ENCODE measurements at places on chromosomes 4 and X.

GRCh38 chrX:130034178-130034577 is 51.7 kb downstream of the BCORL1 start:
- DNase-seq: no peak

GRCh38 chr4:84718699-84719098 is 135.8 kb downstream of the CDS1 start:
- DNase-seq: no peak

DNA sequence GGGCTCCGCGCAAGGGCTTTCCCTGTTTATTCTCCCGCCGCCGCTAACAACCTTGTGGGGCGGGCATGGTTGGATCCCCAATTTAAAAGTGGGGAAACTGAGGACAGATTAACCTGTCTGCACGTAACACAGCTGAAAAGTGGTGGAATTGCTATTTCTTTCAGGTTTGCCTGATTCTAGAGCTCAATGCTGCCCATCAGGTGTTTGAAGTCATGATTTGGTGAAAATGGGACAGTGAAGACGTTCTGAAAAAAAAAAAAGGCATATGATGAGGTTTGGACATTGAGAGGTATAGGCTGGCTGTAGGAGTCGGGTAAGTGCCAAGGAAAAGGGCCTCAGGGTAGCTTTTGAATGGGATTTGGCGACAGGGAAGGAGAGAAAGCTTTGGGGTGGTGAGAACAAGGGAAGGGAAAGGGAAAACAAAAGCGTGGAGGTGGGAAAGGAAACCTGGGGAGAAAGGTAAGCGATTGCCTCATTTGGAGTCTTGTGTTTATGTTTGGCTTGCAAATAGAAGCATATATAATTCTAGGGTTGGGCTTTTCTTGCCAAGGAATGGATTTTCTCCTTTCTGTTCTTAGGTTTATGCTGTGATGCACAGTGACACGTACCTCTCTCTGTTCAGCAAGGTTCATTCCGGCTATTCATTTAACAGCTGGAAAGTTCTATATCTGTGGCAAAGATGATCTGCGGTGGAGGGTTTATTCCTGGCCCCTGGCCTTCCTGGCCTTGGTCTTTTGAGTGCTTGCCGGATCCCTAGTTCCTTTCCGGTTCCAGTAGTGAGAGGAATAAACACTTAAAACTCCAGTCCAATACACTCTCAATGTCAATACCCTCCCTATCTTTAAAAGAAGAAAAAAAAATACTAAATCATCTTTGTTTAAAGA is 2.4 kb upstream of the STIM2 start:
- no peak for DNase-seq

- DNase-seq: no peak
These were observed 34.0 kb downstream of the HSD17B11 start for GRCh38 chr4:87356832-87357526.

DNA sequence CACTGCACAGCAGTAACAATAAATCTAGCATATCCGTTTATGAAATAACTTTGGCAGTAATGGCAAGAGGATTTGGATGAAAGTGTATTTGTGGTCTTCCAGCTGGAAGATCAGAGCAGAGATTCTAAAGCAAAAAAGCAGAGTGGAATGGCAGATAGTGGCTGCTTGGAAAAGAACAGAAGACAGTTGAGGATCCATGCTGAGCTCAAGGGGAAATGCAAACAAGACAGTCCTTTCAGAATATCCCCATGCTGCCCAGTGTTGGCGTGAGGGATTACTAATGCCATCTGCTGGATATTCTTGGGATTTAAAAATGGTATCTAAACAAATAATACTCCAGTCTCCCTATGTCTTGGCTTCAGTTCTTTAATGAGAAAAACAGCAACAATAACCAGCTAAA is 629.1 kb upstream of the ATOH1 start:
- no peak for DNase-seq

- DNase-seq: no peak
These were observed 326.7 kb upstream of the PITX2 start for GRCh38 chr4:110949542-110949941.

DNA sequence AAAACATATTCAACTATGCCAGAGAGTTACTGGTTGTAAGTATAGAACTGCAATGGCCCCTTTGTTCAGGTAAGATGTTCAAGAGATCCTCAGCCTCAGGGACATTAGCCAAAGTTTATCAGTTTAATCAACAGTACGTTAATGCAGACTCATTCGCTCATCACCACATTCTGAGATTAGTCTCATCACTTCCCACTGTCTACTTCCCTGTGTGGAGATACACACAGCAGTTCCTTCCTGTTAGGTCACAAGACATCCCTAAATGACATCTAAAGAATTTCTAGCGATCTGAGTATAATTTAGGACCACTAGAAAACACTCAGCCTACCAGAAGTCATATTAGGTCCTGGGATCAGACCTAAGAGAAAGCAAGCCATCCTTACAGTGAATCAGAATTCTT is 10.4 kb downstream of the SLC10A7 start:
- DNase-seq: no peak

- DNase-seq: no peak
These were observed 156.3 kb upstream of the VEGFC start for GRCh38 chr4:176949029-176949428.

DNA sequence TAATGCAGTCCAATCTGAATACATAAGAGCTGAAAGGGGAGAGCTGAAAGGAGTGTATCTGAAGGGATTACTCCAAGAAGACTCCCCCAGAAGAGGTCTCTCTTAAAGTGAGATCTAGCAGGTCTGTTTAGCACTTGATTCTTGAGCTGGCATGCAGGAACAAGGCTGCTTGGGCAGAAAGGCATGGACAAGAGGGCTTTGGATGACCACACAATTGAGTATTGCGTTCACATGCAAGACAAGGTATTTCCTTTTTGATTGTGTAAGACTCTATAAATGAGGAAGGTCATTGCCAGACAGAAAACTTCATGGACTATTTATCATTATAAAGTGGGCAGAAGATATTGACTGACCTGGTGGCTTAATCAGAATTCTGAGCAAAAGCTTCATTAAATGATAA is 145.5 kb upstream of the AFF2 start:
- DNase-seq: no peak

DNA sequence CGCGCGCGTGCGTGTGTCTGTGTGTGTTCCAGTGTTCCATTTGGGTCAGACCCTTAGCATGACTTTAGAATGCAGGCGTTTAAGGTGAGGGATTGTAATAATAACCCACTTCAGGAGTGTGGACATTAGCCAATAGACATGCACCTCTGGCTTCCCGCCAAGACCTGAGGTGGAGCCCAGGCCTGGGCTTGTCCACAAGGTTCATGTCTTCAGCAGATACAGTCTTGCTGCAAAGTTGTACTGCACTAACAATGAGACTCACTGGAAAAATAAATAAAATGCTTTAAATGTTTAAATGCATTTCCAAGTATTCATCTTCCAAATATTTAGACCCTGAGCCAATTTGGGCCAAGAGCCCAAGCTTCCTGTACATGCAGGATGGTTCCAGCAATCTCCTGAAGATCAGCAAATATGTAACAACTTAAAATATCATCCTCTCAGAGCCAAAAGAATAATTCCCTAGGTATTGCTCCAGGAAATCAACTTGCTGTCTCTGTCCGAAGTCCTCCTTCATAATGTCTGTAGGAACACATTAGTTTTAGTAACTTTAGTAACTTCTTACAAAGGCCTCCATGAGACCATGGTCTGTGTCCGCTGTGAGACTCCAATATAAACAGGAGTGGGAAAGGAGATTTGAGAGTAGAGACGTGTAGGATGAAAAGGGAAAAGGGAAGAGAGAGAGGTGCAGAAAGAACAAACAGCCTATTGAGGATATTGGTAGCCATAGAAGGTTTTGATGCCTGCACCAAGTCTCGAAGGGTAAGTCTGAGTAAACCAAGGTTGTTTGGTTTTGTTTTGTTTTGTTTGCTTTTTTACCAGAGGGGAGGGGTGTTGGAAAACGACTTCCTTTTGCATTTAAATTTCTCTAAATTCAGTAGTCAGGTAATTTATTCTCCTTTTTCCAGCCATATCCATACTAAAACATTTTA is 98.5 kb upstream of the KLF3 start:
- no peak for DNase-seq

DNA sequence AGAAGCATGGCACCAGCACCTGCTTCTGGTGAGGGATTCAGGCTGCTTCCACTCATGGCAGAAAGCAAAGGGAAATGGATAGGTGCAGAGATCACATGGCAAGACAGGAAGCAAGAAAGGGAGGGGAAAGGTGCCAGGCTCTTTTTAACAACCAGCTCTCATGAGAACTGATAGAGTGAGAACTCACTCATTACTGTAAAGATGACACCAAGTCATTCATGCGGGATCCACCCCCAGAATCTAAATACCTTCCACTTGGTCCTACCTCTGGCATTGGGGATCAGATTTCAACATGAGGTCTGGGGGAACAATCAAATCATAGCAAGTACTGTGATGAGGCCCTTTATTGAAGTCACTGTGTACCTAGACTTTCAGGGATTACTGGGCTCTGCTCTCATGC is 72.0 kb upstream of the PRDM5 start:
- DNase-seq: no peak

GRCh38 chr4:5826437-5827107 is 66.3 kb downstream of the CRMP1 start:
- DNase-seq: no peak

DNA sequence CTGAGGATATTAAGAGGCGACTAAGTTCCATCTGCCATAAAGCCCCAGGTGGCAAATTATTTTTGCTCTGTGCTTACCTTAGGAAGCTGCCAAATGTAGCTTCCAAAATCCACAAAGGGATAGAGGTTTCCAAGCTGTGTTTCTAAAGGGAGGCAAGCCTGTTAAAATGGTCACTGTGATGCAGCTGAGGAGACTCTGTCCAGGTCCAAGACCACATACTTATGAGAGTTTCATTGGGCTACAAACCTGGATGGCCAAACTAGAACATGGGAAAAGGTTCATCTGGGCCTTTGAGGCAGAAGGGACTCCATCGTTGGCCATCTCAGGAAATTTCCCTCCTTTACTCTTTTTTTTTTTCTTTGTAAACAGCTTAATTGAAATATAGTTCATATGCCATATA is 306.9 kb upstream of the FGF13 start:
- DNase-seq: no peak

- DNase-seq: no peak
These were observed 657 bp upstream of the ANKRD50 start for GRCh38 chr4:124713185-124713592.

DNA sequence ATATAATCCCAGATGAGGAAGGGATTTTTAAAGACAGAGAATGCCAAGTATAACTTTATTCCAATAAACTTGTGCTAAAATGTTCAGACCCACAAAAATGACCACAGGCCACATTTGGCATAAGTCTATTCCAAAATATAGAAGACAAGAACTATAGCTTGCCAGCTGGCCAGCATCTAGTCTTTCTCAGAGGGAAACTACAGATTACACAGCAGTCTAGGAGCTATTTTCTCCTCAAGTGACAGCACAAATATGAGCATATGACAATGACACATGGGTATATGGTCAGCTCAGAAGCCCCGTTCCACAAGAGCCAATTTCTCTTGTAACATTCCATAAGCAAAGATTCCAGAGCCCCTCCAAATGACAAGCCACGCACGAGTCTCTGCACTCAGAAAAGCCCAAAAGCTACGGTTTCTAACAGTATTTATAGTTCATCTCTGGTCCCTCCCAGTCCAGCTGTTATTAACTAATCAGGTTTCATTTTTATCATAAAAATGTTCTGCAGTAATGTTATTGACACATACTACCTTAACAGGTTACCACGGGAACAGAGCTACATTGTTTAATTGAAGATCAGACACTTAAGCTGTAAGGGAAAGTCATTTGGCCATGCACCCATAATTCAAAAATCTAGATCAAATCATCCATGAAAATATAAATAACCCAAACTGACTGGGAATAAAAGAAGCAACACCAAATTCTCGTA is 70.3 kb downstream of the RAB28 start:
- DNase-seq: no peak

DNA sequence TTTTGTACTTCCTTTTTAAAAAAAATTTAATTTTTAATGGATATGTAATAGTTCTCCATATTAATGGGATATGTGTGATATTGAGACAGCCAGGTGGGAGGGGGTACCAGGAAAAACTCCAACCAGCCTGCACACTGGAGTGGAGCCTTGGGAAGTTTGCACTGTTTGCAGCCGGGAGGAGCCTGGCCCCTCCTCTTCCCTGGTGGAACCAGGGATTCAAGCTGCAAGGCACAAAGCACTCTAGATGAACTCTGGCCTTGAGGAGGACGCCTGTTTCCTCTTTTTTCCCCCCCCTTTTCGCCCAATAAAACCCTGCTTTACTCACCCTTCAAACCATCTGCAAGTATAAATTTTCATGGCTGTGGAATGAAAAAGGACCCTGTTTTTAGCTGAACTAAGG is 48.2 kb upstream of the GC start:
- no peak for DNase-seq

DNA sequence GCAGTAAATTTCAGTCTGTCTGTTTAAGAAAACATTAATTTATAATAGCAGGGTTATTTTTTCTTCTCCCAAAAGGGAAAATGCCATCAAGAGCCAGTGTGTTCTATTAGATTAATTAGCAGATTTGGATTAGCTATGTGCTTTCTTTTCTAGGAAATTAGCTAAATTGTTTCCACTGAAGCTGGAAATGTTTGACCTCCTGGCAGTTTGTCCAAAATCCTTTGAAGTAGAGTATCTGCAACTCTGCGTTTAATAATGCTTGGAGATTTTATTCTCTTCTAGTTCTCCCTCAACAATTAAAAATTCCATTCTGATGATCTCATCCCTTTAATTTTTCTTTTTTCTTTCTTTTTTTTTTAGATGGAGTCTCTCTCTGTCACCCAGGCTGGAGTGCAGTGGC is 27.1 kb upstream of the HOPX start:
- no peak for DNase-seq

- peak; percentile 12 for DNase-seq
These were observed 50.6 kb downstream of the LGI2 start for GRCh38 chr4:24980064-24980690.

DNA sequence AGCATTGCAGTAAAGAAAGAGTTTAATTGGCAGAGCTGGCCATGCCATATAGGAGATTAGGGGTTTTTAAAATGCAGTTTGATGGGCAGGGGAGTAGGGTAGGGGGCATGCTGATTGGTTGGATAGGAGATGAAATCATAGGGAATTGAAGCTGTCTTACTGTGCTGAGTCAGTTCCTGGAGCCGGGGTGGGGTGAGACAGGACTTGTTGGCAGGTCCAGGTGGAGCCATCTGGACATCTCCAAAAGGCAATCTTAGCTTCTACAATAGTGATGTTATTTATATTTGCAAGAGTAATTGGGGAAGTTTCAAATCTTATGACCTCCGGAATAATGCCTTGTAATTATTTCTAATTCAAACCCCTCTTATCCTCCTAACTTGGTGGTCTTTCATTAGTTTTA is 32.4 kb upstream of the PGM2 start:
- DNase-seq: no peak

- DNase-seq: no peak
These were observed 52.4 kb downstream of the PHOX2B start for GRCh38 chr4:41696131-41696530.

- DNase-seq: no peak
These were observed 758 bp downstream of the IQSEC2 start for GRCh38 chrX:53280331-53281320.

DNA sequence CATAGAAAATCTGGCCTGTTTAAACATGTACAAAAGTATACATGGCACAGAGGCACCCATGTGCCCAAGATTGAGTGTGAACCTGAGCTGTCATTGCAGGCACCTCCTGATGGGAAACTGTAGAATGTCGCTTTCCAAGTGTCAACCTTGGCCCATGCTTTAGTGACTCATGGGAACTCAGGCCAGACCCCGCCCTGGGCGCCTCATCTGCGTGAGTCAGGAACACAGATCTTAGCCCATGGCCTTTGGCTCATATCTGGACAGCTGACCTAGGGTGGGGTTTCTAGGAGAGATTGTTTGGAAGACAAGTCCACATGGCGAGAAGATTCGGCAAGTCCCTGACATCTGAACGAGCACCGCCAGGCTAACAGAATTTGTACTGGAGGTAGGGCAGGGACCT is 50.0 kb downstream of the CYTL1 start:
- no peak for DNase-seq
